ENCODE measurements at places on chromosomes 12 and 14.

- DNase-seq, result no peak
Observed at GRCh38 chr12:27101290-27101689, 18.9 kb upstream of the C12orf71 start.

- DNase-seq, result no peak
Observed at GRCh38 chr12:124477107-124477915, 90.1 kb downstream of the NCOR2 start.

GRCh38 chr12:63037746-63038712 is 103.1 kb upstream of the PPM1H start:
- DNase-seq, result no peak

GRCh38 chr12:112543751-112544150 is 125.0 kb downstream of the PTPN11 start:
- DNase-seq, result no peak

GRCh38 chr12:130519-130918 is 64.0 kb downstream of the IQSEC3 start:
- no peak for DNase-seq

- DNase-seq, result no peak
Observed at GRCh38 chr12:85626001-85626783, 210.0 kb downstream of the RASSF9 start.

- no peak for DNase-seq
Observed at GRCh38 chr14:91374287-91374878, 43.2 kb downstream of the CCDC88C start.

DNA sequence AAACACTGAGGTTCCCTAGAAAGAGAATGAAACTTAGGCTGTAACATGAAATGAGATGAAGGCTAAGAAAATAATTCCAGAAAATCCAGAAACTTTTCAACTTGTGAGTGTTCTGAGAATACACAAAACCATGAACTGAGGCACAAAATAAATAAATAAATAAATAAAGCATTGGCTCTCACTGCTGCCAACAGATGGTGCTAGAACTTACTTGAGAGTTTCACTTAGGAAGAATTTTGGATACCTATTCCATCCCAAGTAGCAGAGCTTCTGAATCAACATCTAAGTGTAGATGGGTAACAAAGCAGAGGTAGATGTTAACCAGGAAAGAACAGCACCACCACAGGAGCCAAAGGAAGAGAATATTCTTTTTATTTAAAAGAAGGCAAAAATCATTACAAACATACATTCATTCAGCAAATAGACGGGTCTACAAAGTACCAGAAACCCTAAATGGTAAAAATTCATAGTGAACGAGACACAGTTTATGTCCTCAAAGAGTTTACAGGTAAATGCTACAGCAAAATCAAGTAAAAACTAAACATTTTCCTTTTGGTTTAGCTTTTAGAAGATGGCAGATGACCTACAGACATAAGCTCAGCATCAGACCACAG is 16.7 kb downstream of the EPS8 start:
- DNase-seq, result no peak

DNA sequence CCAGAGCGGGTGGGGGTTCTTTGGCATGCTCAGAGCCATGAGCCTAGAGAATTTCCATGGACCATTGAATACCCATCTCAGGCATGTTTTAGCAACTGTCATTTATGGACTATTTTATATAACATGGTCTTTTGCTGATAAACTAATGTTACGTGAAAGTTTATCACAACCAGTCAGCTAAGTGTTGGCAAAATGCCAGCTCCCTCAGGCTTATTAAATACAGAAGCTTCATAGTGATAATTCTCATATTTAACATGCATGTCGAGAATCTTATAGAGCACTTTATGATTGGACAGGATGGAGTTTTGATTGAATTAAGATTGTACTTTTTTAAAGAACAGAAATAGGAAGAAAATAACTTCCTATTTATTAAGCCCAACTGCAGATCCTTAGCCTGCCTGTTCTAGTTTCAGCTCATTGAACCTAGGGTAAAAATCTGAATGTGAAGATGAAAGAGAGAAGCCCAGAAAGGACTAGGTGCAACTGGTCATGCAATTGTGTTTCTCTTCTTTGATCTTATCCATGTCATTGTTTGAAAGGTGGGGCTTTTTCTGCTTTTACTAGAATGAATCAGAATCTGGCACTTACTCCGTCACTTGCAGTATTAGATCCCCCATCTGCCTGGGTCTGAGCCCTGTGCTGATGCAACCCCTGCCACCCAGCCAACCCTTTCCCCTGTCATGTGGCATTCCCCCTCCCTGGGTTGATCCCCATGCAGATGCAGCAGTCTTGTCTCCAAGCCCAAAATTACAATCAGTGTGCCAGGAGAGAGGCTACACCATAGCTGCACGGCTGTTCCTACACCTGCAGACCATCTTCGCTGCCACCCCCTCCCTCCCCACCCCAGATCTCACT is 134.6 kb upstream of the EVL start:
- DNase-seq, result no peak

DNA sequence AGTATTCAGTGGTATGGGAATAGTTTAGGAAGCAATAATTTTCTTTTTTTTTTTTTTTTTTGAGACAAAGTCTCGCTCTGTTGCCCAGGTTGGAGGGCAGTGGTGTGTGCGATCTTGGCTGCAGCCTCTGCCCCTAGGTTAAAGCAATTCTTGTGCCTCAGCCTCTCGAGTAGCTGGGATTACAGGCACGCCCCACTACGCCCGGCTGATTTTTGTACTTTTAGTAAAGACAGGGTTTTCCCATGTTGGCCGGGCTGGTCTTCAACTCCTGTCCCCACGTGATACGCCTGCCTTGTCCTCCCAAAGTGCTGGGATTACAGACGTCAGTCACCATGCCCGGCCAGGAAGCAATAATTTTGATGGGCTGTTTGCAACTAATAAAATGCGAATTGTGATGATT is 62.1 kb downstream of the ATG14 start:
- DNase-seq, result no peak

GRCh38 chr14:84891404-84891803 is 638.5 kb upstream of the FLRT2 start:
- no peak for DNase-seq

DNA sequence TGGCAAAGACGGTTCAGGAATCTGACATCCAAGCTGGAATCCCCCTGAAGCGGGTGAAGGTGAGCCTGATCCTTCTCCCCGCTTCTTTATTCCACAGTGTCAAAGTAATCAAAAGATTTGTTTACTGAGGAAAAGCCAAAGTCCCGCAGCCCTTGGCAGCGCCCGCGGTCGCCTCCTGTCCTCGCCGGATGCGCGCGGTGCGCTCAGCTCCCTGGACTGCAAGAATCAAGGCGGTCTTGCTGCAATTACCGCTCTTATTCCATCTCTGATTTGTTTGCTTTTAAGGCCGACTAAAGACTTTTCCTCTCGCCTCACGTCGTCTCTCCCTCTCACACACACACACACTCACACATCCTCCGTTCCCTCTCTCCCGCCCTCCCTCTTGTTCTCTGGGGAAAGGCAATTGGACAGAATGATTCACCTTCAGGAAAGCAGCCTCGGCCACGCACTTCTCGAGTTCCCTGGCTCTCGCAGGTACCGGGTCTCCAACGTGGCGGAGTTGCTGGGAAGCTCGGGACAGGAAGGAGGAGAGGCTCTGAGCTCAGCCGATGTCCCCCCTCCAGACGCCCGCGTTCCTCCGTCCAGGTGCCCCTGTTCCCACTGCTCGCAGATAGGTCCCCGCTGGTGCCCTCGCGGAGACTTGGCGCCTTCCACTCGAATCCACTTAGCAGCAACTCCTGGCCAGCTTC is 68.6 kb upstream of the USP15 start:
- peak; percentile 1 for DNase-seq

DNA sequence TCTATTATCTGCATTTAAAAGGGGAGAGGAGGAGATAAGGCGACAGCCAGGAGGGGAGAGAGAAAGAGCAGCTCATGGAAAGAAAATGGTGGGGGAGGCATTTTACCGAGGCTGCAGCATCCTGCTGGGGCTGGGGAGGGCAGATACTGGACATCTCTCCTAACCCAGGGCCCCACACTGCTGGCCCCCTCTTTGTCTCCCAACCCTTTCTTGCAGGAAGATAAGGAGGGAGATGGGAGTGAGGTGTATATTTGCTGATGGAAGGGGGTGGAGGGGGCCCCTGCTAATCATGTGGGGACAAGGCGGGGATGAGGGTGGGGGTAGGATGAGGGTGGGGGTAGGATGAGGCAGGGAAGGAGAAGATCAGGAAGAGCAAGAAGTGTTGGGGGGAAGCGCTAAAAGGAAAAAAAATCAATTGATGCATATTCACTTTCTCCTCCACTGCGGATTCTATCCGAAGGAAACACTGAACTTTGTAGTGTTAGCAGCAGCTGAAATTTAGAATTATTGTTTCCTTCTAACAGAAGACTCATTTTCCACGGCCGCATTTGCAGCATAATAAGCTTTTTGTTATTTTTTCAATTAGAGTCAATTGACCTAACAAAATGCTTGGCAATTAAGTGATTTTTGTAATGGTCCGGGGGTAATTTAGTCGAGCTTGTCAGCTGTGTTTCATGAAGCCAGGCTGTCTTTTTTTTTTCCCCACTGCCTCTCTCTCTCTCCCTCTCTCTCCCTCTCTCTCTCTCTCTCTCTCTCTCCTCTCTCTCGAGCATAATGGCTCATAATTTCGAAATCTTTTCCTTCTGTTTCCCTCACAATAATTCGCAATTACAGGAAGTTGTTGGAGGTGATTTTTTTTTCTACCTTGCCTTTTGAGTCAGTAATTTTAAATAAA is 1134.6 kb downstream of the BCL11B start:
- no peak for DNase-seq

GRCh38 chr12:40145896-40146295 is 40.0 kb upstream of the SLC2A13 start:
- no peak for DNase-seq

- DNase-seq, result no peak
Observed at GRCh38 chr12:116537101-116537904, 21.9 kb upstream of the MAP1LC3B2 start.

- DNase-seq, result peak; percentile 63
Observed at GRCh38 chr12:113065126-113066007, 8.8 kb downstream of the DTX1 start.

- DNase-seq, result no peak
Observed at GRCh38 chr14:75138492-75138891, 11.6 kb upstream of the NEK9 start.

- DNase-seq, result no peak
Observed at GRCh38 chr14:72128629-72129028, 196.4 kb downstream of the RGS6 start.

DNA sequence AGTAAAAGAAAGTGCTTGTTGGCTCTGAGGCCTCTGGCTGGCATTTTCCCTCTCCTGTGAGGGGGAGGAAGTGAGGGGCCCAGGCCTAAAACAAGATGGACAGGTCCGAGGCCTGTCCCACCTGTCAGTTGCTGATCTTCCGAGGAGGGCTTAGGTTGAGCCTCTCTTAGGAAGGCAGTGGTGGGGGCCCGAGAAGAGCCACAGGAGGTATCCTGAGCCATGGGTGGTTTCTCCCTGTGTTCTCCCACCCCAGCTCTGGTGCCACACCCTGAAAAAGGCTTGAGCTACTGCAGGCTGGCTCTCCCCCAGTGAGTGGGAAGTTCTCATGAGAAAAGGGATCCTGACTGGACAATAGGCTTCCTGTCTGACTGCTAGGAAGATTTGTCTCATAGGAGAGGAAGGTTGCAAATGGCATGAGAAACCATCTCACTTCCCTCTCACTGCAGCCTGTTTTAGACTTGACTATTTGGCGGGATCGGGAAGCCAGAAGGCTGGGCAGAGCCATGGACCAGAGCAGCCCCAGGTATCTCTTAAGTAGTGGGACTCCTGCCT is 72.1 kb upstream of the SRSF5 start:
- DNase-seq, result no peak

DNA sequence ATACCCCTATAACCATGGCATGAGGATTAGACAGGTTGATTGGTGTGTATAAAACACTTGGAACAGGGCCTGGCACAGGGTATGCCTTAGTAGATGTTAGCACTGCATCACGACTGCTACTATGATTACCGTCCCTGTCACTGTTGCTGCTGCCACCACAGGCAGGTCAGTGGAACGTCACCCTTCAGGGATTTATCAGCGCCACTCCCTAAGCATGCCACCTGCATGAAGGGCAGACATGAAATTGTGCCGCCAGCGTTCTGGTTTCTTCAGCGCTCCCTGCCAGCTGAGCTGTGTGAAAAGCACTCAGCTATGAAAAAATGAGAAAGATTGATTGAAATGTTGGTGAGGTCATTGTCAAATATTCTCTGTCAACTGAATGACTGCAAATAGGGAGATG is 477.0 kb downstream of the DPF3 start:
- DNase-seq, result no peak

DNA sequence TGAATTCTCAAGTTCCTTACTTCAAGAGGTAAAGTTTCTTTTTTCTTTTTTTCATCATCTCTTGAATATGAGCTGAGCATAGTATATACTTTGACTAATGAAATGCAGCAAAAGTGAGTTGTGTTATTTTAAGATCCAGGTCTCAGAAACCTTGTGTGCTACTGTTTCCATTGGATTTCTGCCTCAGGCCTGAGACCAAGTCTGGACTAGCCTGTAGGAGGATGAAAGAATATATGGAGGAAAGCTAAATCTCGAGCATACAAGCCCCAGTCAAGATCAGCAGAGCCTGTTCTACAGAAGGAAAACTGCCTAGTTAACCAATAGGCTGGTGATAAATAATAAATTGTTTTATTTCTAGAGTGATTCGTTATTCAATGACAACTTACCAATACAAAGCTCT is 652.5 kb downstream of the C12orf50 start:
- no peak for DNase-seq

- no peak for DNase-seq
Observed at GRCh38 chr12:559208-559905, 99.6 kb downstream of the B4GALNT3 start.

DNA sequence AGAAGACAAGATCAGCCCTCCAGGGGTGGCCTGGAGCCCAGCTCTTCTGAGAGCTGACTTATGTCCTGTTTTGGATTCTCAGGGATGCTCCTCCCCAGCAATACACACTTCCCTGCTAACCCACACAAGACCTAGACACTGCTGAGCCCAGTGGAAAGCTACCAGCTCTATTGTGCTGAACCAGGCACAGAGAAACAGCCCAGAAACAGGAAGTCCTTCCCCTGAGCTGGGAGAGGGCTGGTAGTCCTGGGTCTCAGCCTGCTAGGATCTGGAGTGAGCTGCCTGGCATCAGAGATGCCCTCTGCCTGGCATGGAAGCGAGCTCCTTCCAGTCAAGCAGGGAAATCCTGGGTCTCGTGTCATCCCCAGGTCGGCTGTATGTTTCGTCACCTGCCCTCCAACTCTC is 1.2 kb upstream of the LAG3 start:
- no peak for DNase-seq

DNA sequence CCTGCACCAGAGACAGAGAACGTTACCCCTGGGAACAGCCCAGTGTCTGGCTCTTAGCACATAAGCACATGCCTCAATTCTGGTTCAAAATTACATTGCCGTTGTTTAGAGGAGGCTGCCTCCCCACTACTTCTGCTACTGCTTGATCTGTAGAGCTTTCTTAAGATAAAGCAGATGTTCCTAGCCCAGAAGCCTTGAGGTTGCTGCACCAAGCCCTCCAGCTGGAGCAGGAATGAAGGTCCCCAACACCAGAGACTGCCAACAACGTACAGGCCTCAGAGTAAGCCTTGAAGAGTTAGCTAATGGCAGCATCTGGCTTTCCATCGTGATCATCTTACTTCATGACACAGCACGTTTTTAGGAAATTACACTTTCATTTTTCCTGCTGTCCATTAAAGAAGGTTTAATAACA is 34.7 kb upstream of the AMIGO2 start:
- no peak for DNase-seq

Measured in GM12891 (cell line).